NCI-H1694 (cell line): ENCODE measurements at places on chromosomes 2 and 18.

DNA sequence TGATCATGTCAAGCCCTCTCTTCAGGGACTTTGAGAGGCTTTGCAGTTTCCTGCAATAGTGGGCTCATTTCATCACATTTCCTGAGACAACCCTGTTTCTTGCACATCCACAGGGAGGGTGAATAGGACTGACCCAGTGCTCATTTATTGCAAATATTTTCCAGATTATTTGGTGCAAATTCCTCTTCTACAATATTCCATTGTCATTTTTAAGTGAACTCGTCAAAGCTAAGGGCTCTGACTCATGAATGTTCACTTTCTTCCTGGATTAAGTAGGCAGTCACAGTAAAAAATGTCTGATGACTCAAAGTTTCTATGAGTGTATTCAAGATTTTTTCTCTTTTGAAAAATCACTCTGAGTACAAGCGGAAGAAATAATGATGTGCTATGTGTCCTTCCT, 225.5 kb upstream of the GALNT5 start:
- DNase-seq: no peak

DNA sequence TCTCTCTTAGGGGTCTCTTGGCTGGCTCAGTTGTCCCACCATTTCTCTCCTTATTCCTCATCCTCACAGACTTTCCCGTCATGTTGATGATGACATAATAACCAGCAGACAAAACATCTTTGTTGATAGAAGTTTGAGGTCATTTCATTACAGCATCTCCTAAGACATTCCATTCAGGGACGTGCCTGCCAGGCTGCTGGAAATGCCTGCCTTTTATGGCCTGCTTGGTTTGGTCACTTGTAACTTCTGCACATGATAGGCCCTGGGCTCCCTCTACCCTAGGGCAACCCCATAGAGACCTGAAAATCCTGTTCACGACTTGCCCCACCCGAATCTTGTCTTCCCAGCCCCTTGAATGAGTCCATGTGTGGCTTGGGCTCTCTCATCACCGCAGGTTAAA, 81.7 kb downstream of the SDC1 start:
- no peak for DNase-seq

- DNase-seq: no peak
These were observed 223.1 kb downstream of the PHLPP1 start for GRCh38 chr18:62938487-62938886.

- DNase-seq: no peak
These were observed 160.0 kb downstream of the RNF152 start for GRCh38 chr18:61732854-61733253.

DNA sequence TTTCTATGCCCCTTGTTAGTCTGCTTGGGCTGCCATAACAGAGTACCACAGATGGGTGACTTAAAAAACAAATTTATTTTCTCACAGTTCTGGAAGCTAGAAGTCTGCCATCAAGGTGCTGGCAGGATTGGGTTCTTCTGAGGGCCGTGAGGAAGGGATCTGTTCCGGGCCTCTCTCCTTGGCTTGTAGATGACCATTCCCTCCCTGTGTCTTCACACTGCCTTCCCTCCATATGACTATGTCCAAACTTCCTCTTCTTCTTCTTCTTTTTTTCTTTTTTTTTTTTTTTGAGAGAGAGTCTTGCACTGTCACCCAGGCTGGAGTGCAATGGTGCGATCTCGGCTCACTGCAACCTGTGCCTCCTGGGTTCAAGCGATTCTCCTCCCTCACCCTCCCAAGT, 13.1 kb upstream of the CCNYL1 start:
- DNase-seq: no peak

DNA sequence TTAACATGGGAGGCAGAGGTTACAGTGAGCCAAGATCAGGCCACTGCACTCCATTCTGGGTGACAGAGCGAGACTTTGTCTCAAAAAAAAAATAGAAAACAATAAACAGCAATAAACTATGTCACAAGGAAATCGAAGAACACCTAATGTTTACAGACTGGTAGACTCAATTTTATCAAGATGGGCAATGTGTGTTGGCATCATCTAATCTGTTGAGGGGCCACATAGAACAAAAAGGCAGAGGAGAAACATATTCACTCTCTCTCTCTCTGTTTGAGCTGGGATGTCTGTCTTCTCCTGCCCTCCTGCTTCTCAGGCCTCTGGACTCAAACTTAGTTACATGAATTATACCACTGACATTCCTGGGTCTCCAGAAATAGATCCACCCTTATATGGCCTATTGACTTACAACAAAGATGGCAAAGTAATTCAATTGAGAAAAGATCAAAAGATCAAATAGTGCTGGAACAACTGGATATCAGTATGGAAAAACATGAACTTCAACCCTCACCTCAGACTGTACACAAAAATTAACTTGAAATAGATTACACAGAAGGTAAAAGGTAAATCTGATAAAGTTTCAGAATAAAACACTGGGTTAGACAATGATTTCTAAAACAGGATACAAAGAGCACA, 703.8 kb upstream of the CRIM1 start:
- DNase-seq: no peak

DNA sequence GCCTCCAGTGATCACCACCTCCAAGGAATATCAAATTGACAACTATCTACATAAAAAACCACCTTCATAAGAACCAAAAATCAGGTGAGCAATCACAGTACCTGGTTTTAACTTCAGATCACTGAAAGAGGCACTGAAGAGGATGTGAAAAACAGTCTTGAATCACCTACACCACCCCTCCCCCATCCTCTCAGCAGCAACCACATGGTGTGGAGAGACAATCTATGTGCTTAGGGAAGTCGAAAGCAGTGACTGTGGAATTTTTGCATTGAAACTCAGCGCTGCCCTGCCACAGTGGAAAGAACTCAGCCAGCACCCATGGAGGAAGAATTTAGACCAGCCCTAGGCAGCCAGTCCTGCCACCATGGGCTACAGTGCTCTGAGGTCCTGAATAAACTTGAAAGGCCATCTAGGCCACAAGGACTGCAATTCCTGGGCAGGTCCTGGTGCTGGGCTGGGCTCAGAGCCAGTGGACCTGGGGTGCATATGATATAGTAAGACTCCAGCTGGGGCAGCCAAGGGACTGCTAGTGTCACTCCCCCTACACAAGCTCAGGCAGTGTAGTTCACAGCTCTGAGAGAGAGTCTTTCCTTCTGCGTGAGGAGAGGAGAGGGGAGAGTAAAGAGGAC, 75.6 kb downstream of the ATL2 start:
- no peak for DNase-seq

DNA sequence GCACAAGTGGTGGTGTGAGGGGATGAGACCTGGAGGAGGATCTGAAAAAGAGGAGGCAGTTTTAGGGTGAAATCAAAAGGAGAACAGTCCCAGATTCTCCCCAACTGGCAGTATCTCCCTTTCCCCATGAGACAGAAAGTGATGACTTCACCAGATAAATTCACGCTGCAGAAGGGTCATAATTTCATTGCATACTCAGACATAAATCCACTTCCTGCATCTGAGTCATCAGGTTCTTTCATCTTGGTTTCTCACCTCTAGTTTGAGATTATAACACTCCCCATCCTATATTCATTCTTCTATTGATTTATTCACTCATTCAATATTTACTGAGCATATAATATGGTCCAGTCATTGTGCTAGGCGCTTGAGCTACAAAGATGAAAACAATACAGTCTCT, 64.7 kb downstream of the CCDC148 start:
- DNase-seq: no peak

DNA sequence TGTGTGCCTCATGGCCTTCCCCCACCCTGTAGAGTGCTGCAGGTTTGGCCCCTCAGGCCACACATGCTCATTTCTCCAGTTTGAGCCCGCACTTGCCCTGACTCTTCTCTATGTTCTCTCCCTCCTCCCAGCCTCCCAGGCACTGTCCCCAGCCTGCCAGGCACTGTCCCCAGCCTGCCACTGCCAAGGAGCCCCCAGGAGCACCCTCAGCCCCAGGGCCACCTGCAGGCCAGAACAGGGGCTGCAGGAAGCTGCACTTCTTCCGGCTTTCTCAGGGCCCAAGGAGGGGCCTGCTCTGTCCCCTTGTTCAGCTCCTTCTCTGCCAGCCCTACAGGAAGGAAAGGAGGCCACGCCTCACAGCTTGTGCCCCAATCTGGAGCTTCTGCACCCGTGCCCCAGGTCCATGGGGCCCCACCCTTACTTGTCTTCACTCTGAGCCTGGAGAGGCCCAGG, 31.6 kb downstream of the CYP26B1 start:
- DNase-seq: no peak

GRCh38 chr2:196902828-196903227, 23.7 kb downstream of the PGAP1 start:
- no peak for DNase-seq

GRCh38 chr2:67039058-67039457, 358.1 kb upstream of the ETAA1 start:
- no peak for DNase-seq

- no peak for DNase-seq
These were observed 829 bp downstream of the ACVR1C start for GRCh38 chr2:157627594-157628476.

GRCh38 chr2:226267516-226268289, 531.9 kb downstream of the IRS1 start:
- no peak for DNase-seq

DNA sequence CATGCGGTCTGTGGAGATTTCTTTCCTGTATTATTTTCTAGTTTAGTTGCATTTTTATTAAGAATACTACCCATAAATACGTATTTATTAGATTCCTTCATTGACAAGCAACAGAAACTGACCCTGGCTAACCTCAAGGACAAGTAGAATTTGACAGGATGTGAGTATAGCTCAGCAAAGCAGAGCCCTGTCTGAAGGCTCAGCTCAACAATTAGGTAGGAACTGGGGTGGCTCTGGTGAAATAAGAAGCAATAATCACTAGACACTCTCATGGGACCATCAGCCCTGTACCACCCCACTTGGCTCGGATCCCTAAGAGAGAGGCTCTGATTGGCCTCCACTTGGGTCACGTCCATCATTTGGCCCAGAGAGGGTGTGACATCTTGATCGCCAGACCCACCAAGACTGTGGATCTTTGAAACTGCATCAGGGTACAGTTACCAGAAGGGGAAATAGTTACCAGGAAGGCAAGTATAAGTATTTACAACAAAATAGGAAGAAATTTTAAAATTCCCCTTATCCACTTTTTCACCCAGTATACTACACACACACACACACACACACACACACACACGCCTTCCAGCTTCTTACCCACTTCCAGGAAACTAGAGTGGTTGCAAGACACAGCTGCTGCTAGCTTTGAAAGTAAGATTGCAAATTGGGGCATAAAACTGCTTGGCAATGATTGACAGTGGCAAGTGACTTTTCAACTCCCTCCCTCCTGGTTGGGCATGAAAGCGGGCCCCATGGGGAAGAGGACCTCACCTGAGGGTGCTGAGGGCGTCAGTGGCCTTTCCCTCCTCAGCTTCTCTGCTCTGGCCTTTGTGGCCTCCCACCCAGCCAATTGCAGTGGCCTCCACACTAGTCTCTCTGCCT, 41.8 kb downstream of the KCTD18 start:
- no peak for DNase-seq

DNA sequence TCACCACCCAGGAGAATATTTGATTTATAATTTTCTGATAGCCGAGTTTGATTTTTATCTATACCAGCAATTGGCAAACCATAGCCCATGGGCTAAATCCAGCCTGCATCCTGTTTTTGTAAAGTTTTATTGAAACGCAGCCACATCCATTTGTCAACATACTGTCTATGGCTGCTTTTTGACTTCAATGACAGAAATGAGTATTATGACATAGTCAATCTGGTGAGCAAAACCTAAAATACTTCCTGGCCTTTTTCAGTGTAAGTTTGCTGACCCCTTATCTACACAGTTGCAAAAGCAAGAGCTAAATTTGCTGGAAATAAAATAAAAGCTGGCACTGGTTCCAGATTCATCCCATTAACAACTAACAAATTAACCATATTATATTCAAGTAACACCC, 79.8 kb upstream of the SLC25A52 start:
- no peak for DNase-seq

GRCh38 chr2:163401481-163401880, 334.3 kb downstream of the FIGN start:
- DNase-seq: no peak

DNA sequence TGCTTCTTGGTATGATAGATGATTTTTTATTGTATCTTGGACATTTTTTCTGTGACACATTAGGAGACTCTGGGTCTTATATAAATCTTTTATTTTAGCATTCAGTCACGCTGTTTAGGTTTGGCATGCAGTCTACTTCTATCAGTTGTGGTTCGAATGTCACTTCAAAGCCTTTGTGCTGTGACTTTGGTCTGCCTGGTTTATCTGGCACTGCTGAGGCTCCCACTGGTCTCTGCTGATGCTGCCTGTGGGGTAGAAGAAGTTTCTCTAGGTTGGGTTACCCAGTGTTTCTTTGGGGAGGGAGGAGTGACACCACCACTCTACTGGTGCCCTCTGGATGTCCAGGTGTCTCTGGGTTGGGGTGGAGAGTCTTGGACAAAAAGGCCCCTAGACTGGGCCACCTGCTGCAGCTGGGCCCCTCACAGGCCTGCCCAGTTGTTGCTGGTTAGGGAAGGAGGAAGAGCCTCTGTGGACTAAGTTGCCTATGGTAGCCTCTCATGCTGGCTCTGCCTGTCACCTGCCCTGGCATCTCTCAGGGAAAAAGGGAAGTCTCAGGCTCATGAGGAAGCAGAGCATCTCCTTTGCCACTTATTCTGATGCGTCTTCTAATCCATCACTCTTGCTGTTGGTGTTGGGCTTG, 115.4 kb upstream of the HS6ST1 start:
- no peak for DNase-seq

GRCh38 chr18:23824669-23825068, 135.4 kb downstream of the LAMA3 start:
- DNase-seq: no peak

DNA sequence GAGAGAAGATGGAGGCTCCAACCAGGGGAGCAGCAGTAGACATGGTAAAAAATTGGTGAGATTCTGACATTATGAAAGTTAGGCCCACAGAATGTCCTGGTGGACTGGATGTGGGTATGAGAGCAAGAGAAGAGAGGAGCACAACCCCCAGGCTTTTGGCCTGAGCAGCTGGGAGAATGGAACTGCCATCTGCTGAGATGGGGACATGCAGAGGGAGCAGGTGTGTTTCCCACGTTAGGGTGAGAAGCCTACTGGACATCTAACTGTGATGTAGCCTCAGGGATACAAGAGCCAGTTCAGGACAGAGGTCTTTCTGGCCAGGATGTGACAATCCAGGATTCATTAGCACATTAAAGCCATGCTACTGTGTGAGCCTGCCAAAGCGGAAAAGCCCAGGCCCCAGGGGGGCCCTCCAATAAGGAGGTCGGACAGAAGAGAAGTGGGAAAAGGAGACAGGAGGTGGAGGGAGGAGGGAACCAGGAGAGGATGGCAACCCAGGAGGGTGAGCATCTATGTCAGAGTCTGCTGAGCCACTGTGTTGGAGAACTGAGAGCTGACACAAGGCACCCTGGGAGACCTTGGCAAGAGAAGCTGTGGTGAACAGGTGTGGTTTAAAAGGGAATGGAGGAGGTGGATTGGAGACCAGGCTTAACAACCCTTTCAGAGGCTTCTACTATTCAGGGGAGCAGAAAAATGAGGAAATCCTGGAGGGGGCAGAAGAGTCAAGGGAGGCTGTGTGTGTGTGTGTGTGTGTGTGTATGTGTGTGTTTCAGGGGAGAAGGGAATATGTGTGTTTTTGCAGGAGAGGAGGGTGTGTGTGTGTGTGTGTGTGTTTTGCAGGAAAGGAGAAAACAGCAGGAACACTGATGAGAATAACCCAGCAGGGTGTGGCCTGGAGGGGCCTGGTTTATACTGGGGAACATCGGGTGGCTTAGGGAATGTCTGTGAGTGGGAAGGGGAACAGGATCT, 10.5 kb downstream of the CYB5A start:
- no peak for DNase-seq
